ENCODE measurements at places on chromosomes 7 and 10. TPM values are rescaled to one million over a fixed set of nuclear protein-coding genes. Genes with fewer than 3 reads are reported as not detected.

Gene GNGT1
- not detected for total RNA-seq

Gene ZNF92
- 8.9 TPM for total RNA-seq

Gene VWDE
- 3.1 TPM for total RNA-seq

Gene LRMDA
- 22.6 TPM for total RNA-seq

Gene HERC4
- total RNA-seq: 67.0 TPM

Gene HABP2
- 0.53 TPM for total RNA-seq

Gene AGR2
- 26.9 TPM for total RNA-seq

Gene FOXI2
- total RNA-seq: 0.47 TPM

Gene HMX2
- total RNA-seq: 0.99 TPM

Gene RBM17
- 59.4 TPM for total RNA-seq

Gene CLRN3
- total RNA-seq: 6.5 TPM

Gene SPDYE6
- not detected for total RNA-seq

Gene ACBD5
- total RNA-seq: 26.4 TPM

Gene EIF5AL1
- 0.12 TPM for total RNA-seq

Gene SCART1
- total RNA-seq: 4.5 TPM

Gene TEX47
- not detected for total RNA-seq

Gene POT1
- total RNA-seq: 76.0 TPM

Gene SYT15B
- total RNA-seq: 2.7 TPM

Gene TACC2
- 26.1 TPM for total RNA-seq

Gene TBC1D12
- 25.8 TPM for total RNA-seq

Gene PILRA
- 6.1 TPM for total RNA-seq

Gene TMEM229A
- total RNA-seq: 0.06 TPM

Gene TUBAL3
- not detected for total RNA-seq

Gene APBB1IP
- total RNA-seq: 3.8 TPM

Gene AOAH
- total RNA-seq: 11.5 TPM

Gene CALHM3
- total RNA-seq: not detected

Gene NUTM2D
- 5.0 TPM for total RNA-seq

Gene PSMA2
- total RNA-seq: 44.7 TPM

Gene ACSM6
- total RNA-seq: 0.12 TPM

Gene VIPR2
- 11.3 TPM for total RNA-seq

Gene WDR86
- total RNA-seq: 93.8 TPM

Gene ZCWPW1
- 2.0 TPM for total RNA-seq

Gene ASZ1
- total RNA-seq: not detected

Gene GSDME
- 12.0 TPM for total RNA-seq

Gene ZPBP
- 0.88 TPM for total RNA-seq

Gene LRIT1
- not detected for total RNA-seq

Gene OTUD1
- 36.6 TPM for total RNA-seq

Gene PLEKHS1
- total RNA-seq: 0.18 TPM

Gene TAS2R5
- total RNA-seq: 5.3 TPM

Gene CYP3A4
- not detected for total RNA-seq

Gene HYAL4
- 0.18 TPM for total RNA-seq

Gene CAMK2B
- 6.1 TPM for total RNA-seq

Gene TRIL
- total RNA-seq: 110 TPM

Gene EN2
- not detected for total RNA-seq

Gene COBL
- 22.5 TPM for total RNA-seq

Gene TMEM120A
- 20.8 TPM for total RNA-seq

Gene CALML5
- not detected for total RNA-seq

Gene ABCA13
- 3.8 TPM for total RNA-seq

Gene SPDYE1
- total RNA-seq: not detected

Gene SERPINE1
- 3.4 TPM for total RNA-seq

Gene MYL10
- total RNA-seq: 8.8 TPM

Gene IFIT1B
- 3.0 TPM for total RNA-seq

Gene PDE6C
- not detected for total RNA-seq

Gene SEPTIN7
- total RNA-seq: 157 TPM

Gene INA
- 0.58 TPM for total RNA-seq

Gene GATA3
- 26.7 TPM for total RNA-seq

Gene HGF
- total RNA-seq: 4.4 TPM

Gene CRPPA
- total RNA-seq: 6.8 TPM

Measured in metanephros (tissue), 2 donors.